Astrocyte (in vitro differentiated cells and primary cell): ENCODE measurements at places on chromosomes 12 and 14.

DNA sequence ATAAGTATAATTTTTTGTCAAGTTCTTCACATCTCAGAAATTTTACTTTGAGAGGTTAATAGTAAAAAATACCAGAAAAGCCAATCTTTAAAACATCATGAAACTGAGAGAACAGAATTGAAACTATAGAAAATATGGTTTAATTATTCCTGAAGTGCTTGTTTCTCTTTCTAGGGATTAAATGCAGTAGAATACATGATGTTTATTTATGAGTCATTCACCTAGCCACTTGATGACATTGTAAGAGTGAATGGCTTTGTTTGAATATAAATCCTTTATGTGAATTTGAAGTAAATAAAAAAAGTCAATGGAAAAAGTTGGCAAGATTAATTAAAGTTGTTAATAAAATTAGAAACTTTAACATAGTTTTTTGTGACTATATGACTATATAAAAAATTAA is 48.4 kb downstream of the KTN1 start:
- no peak for DNase-seq

DNA sequence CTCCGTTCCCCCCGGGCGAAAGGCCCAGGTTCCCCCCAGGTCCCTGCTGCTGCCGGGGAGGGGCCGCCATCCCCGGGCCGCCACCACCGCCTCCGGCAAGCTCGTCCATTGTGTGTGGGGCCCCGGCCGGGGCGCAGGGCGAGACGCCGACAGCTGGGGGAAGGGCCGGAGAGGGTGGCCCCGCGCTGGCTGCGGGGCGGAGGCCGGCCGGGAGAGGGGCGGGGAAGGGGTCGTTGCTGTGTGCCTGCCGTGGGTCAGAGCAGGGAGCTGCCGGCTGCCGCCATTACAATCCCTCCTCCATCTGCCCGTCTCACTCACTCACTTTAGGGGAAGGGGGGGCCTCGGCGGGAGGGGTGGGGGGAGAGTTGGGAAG is at the start of gene STRN3:
STRN3 (minus strand) TSS at position 303 of the 373 bp plus-strand sequence; CDS start at position 109, 194 bp downstream.
- no peak for DNase-seq

DNA sequence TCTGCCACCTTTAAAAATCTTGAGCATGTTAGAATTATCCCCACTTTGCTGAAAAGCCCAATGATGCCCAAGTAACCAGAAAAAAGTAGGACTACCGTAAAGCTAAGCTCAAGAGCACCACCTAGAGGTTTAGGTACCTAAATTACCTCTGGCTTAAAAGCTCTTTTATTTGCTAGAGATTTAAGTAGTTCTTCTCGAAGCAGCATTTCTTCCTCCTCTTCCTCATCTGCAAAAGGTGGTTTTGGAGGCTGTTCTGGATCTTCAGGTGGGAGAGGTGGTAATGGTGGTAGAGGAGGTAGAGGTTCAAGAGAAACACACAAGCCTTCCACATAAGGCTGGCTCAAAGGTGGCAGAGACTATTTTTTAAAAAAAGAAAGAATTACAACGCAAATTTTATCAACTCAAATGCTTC is 26.9 kb downstream of the ZFC3H1 start:
- peak; percentile 51 for DNase-seq

- no peak for DNase-seq
Measured at GRCh38 chr12:118842866-118843265, 138.5 kb upstream of the SRRM4 start.

DNA sequence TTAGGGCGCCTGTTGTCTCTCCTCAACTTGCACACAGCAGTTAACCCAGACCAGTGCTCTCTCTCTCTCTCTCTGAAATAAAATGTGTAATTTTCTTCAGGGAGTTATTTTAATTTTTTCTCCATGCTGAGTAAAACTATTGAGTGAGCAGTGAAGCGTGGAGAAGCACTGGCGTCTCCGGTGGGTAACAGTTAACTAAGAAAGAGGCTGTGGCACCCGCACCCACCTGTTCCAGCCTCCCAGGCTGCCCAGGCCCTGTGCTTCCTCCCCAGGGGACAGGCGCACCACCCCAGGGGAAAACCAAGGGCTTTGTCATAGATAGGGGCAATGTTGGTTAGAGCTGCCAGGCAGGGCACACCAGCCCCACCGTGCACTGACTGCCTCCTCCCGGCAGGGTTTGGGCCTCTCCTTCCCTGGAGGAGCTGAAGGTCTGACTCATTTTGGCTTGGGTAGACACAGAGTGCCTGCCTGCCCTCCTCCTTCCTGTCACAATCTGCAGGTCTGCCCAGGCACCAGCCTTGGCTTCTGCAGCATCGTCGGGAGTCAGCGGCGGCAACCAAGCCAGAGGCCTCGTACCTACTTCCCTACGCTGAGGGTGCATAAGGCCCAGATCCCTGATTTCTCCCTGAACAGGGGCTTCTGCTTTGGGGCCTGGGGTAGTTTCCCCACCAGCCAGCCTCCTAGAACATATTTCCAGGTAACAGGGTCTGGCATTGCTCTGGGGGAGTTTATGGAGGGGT is 3.9 kb downstream of the HOXC5 start:
- DNase-seq = no peak
